ENCODE measurements at places on chromosomes 2 and 18. TPM values are rescaled to one million over a fixed set of nuclear protein-coding genes. Genes with fewer than 3 reads are reported as not detected.
A peak's percentile ranks its signal among the peaks of the same experiment; 100 is the strongest.

- peak; percentile 50 for DNase-seq
Measured at GRCh38 chr18:46073474-46074331, 1.6 kb upstream of the PSTPIP2 start.

DNA sequence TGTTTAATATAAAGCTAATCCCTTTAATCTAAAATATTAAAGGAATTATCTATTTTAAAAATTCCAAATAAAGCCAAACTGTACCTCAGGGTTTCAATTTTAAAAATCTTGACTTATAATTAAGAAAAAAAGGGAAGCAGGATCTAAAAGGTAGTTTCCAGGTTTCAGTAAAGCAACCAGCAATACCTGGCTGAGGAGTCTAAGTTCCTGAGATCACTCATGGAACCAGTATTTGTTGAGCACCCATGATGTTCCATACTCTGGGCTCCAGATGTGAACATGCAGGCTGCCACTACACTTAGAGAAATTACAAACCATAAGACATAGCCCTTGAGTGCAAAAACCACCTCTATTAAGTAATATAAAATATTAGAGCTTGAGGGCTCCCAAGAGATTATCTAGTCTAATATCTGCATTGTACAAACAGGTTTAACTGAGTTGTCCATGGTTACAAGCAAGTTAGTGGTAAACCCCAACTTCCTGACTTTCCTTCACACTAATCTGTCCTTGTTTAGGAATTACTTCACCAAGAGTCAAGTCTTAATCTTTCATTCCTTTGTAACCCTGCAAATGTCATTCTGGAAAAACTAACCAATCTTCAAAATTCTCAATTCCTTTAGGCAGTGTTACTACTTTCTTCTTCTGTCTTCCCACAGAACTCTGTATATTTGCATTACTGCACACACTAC is 49.2 kb downstream of the CLASP1 start:
- DNase-seq, result no peak

The NR4A2 gene
- polyA plus RNA-seq, result 1.8 TPM

DNA sequence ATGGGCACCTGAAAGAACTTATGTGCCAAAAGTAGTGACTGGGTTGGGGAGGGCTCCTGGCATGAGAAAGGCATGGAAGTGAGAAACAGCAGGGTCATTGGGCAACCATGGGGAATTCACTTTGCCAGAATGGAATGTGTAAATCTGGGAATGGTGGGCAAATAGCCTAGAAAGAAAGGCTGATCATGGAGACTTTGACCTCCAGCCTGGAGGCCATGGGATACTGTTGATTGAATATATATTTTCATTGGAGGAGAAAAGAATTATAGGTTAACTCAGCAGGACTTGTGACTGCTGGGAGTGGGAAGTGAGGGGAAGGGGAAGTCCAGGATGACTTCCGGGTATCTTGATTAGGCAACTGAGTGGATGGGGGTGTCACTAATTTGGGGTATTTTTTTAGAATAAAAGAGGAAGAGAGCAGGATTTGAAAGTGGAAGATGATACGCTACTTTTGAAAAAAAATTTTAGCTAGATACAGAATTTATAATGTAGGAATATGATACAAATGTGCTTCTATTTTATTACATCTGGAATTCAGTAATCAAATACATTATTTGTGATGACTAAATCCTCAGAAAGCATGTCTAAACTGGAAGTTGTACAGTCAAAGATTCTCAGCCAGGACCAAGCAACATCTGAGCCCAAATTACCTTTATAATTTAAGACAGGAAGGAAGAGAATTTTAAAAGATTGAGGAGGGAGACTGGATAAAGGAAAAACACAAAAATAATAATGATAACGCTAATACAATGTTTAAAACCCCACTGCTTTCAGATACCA is 116.2 kb downstream of the GATA6 start:
- no peak for DNase-seq

GRCh38 chr18:53254265-53254664 is 914.3 kb downstream of the DCC start:
- no peak for DNase-seq

DNA sequence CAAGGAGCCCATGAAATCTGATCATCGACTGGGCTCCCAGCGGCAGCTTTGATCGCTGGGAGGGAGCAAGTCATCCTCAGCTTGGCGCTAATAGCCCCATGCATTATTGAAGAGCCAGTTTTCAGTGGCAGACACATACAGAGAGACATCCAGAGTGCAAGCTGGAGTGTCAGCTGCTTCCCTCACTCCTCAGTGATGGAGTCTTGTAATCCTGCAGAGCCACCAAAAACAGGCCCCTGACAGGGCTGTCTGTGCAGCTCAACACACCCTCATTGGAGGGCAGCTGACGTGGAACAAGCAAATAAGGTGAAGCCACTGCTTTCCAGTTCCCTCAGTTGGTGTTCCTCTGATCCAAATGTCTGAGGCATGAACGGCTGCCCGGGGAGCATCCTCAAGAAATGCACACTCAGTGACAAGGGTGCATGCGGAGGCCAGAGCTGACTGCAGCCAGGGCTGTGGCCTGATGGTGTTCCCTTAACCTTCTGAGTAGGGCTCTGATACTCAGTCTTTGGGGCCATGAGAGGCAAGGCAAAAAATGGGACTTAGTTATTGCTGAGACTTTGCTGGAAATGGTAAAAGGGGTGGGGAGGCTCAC is 97.4 kb downstream of the RHOB start:
- no peak for DNase-seq

The CCDC142 gene
- polyA plus RNA-seq, result 17.7 TPM

DNA sequence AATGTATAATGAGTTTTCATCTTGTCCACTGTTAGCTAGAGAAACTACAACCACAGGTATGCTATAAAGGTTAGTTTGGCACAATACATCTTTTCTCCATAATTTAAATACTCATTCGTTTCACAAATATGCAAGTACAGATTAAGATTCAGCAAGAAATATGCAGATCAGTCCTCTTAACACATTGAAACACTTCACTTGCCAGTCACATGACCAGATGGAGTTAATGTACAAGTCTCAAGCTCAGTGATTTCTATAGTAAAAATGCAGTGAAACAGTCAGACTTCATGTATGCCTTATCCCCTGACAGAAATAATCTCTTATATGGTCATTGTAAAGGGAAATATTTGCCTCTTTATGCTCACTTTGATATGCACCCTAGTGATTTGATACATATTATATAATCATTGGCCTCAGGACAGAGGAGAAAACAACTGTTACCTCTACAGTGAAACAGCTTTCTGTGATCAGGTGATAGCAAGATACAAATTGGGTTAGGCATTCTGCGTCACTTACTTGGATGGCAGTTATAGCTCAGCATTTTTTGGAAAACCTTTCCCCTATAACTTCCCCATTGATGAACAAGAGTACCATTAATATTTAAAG is 104.6 kb downstream of the TCF4 start:
- DNase-seq, result no peak

DNA sequence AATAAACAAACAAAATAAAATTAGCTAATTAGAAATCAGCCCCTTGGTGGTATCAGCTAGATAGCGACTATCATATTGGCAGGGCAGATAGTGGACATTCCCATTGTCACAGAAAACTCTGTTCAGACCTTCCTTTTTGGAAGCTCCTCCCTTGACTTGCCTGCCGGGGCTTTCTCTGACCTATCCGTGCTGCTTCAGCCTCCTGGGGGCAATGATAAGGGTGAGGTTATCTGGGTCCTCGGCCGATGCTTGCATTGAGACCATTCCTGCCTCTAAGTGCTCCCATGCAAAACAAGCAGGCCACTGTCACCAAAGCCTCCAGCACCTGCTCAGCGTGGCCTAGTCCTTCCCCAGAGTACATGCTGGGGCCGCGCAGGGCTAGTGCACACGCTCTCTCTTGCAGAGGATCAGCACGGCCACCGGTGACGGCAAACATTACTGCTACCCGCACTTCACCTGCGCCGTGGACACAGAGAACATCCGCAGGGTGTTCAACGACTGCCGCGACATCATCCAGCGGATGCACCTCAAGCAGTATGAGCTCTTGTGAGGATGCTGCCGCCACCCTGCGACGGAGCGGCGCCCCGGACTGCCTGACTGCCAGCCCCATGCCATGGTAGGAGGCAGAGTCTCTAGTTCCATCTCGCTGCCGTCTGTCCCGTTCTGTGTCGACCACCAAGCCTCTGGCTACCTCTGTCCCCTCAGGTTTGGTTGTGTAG is 27.4 kb downstream of the MPPE1 start:
- no peak for DNase-seq

- DNase-seq, result no peak
Measured at GRCh38 chr18:33581856-33582255, 3.8 kb downstream of the ASXL3 start.
